ENCODE measurements at places on chromosomes 3 and 15. TPM values are rescaled to one million over a fixed set of nuclear protein-coding genes. Genes with fewer than 3 reads are reported as not detected.

GRCh38 chr3:16906682-16907081 lies 21.9 kb downstream of the PLCL2 start:
- no peak for DNase-seq

DNA sequence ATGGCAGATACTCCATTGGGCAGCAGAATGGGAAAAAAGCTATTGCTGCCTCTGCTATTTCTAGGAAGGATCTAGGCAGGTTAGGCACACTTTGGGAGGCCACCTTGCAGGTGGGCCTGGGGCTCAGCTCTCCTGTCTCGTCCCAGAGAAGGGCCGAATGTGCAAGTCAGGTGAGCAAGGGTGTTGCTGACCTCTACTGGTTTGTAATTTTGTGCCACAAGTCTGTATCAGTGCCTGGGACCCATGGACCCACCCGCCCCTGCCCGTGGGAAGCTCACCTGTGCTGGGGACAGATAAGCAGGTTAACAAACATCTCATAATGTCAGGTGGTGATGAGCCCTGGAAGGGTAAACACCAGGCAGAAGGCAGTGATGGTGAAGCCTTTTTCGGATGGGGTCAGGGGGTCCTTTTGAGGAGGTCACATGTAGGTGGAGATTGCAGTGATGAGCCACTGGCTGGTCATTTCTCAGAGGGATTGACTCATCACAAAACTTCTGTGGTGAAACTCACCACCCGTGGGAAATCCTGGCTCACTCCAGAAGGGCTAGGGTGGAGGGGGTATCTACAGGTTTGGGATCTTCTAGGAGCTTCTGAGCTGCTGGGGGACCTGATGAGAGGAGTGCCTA lies 161.3 kb downstream of the KLF13 start:
- peak; percentile 39 for DNase-seq

- DNase-seq = no peak
These were observed 4.5 kb downstream of the SOX14 start for GRCh38 chr3:137768361-137769321.

The RTP1 gene
- not detected for total RNA-seq

- no peak for DNase-seq
These were observed 479.5 kb upstream of the AGTR1 start for GRCh38 chr3:148218222-148218621.

The SPTBN5 gene
- total RNA-seq = 1.6 TPM

The C3orf38 gene
- 36.5 TPM for total RNA-seq

The BOC gene
- not detected for total RNA-seq

DNA sequence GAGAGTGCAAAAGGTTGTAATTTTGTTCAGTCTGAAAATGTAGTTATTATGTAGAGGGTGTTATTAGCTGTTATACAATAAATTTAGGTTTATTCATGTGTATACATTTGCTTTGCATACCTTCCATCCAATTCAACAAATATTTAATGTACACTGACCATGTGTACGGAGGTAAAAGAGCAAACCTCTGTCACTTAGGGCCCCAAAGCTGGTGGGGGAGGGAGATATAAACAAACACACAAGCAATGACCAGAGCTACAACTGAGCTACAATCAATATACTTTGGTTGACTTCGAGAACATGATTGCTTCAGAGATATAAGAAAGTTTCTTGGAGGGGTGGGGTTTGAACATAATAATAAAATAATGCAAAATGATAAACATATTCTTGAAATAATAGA lies 17.5 kb upstream of the BCL6 start:
- no peak for DNase-seq

- no peak for DNase-seq
These were observed 691.4 kb downstream of the ZBBX start for GRCh38 chr3:166688665-166689064.

The OXTR gene
- total RNA-seq = 0.35 TPM

GRCh38 chr3:100136921-100137320 lies 22.6 kb upstream of the FILIP1L start:
- no peak for DNase-seq

DNA sequence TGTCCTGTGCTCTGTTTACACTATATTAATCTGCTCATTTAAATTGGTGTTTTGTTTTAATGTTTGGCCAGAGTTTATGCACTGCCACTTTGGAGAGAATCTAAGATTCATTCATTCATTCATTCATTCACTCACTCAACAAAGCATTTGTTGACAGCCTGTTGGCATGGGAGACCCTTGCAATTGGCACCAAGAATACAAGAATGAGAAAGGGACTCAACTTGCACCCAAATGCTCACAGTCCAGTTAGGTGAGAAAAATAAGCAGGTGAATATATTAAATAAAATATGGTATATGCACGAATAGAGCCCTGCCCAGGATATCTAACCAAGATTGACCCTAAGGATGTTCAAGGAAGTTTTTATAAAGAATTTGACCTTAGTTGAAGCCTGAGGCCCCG lies 80.4 kb downstream of the TGFBR2 start:
- DNase-seq = no peak

DNA sequence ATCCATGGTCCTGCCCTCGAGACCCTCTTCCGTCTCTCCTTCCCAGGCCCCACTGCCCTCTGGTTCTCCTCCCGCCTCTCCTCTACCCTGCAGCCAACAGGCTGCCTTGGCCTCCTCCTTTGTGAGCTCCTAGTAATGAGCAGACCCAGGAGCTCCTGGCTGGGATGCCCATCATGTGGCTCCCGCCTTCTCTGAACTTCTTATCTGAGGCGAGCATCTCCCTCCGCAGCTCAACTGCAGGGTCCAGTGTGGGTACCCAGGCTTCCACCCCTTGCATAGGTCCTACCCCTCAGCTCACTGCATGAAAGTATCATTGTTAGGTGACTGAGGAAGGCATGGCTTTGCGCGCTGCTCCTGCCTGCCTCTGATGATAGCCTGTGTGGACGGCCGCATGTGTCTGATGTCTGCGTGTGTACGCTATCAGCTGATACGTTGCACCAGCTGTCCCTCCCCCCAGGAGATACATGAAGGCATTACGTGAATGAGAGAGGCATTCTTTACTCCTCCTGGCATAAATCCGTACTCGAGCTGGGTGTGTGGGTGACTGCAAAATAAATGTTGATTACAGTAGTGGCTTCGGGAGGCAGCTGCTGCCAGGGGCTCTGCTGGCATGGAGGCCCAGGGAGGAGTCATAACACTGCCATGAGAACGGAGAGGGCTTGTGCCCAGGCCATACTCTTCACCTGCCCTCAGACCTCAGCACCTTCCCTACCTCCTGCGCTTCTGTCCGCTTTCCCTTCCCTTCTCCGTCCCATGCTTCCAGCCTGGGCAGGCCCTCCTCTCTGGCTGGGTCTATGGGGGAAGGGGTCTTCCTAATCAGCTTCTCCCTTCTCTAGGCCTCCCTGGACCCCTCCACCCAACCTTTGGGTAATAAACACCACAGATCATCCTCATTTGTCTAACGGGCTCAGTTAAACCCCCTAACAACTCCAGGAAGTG lies 48.8 kb downstream of the ZNF710 start:
- no peak for DNase-seq

The PGBD4 gene
- total RNA-seq = 3.3 TPM

The SLC22A13 gene
- 0.25 TPM for total RNA-seq

The CCK gene
- total RNA-seq = not detected

The ITIH1 gene
- not detected for total RNA-seq

DNA sequence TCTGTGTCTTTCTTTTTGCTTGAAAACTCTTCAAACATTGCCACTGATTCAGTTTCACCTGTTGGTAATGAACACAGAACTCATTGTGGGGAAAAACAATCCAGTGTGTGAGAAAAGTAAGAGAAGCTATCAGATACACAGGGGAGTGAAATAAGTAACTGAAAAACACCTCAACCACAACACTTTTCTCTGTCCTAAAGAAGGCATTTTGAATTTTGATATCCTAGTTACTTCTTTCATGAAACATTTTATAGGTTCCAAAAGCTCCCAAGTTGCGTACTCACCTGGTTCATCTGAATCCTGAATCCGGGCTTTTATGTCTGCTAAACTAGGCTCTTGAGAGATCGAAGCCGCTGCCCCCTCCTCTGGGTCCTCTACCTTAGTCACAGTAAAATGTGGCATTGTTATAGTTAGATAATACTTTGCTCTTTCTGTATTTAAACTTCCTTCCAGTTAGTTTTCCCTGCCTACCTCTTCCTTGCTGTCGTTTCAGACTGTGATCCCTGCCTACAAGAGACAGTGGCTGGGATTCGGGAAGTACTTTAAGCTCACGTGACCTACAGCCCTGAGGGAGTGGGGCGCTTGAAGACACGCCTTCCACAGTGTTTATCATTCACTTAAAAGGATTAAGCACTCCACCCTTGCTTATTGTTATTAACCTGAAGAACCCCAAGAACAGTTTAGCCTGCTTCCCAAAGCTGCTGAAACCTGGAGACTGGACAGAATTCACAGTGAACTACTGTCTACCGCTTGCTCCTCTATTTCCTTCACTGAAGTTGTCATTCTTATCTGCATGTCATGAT lies 19.1 kb downstream of the SLC12A6 start:
- no peak for DNase-seq

GRCh38 chr3:53113293-53114010 lies 16.8 kb downstream of the RFT1 start:
- no peak for DNase-seq

DNA sequence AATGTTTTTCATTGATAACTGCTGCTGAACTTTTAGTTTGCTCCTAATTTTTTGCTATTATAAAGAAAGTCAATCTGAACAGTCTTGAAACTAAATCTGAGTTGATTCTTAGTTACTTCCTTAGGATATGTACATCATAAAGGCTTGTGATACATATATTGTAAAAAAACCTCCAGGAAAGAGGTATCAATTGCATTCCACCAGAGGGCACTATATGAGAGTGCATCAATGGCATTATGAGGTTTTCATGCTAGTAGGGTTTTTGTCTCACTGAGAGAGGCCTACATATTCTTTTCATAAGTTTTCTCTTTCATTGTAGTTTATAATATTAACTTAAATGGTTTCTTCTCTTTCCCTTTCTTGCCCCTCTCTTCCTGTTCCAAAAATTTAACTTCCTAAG lies 46.9 kb downstream of the PIK3R4 start:
- DNase-seq = no peak

GRCh38 chr3:147371140-147371539 lies 35.2 kb downstream of the ZIC4 start:
- no peak for DNase-seq

- DNase-seq = no peak
These were observed 12.9 kb downstream of the ALPK3 start for GRCh38 chr15:84830036-84830435.

The RARB gene
- total RNA-seq = not detected

DNA sequence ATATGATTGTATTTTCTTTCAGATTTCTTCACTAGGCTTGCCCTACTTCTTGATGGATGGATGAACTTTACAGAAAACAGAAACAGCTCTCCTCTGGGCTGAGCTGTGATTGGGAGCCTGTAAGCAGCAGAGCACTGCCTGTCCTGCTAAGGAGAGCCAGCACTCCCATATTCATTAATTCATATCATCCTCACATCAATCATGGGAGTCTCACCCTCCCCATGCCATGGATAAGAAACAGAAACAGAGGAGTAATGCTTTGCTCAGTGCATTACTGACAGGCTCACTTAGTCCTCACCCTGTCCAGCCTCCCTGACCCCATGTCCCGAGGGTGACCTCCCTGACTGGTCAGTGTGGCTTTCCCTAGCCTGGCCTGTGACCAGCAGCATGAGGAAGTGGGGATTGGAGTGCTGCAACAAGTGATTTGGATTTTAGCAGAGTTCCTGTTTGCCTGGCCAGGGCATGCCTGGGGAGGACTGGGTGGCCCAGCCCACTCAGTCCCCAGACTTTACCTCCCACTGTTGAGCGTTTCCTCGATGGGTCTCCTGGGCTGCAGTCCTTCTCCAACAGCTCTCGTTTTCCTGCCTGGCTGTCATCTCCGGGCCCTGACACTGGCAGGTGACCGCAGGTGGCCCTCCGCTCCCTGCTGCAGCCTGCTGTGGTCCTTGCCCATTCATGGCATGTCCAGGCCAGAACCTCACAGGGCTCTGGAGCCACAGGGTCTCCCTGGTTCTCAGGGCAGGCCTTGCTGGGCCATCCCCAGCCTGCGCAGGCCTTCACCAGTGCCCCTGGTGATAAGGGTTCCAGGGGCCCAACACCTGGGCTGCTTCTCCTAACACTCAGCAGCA lies 1.3 kb upstream of the TMIE start:
- no peak for DNase-seq

DNA sequence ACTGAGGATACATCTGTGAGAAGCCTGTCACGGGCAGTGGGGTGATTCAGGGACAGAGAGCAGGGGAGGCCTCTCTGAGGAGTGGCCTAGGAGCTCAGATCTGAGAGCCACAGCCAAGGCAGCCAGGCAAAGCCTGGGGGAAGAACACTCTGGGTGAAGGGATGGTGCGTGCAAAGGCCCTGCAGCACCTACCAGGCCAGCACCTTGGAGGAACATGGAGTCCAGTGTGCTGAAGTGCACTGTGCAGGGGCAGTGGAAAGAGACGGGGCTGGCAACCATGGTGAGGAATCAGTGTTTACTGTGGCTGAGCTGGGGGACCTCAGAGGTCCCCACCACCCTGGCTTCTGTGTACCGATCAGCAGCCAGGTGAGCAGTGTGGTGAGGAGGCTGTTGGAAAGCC lies 48.0 kb downstream of the NUP210 start:
- no peak for DNase-seq

The GABRR3 gene
- total RNA-seq = not detected

The BFSP2 gene
- 1.0 TPM for total RNA-seq

GRCh38 chr15:67166280-67167009 lies 88.0 kb downstream of the AAGAB start:
- DNase-seq = no peak

The PEX5L gene
- 0.35 TPM for total RNA-seq

DNA sequence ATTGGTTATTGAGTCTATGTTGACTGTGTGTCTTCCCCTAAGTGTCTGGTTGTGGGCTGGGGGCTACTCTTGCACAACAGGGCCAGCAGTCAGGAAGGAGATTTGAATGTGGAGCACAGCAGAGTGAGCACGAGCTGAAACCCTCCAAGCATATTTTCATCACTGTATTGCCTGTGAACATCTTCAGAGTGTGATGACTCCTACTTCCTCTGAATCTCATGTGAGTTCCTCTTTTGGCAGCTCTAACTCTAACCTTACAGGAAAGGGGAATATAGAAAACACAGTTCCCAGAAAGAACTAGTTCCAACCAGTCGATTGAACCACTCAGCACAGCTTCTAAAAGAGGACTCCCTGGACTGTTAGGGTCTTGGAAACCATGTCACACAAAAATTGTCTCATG lies 211.6 kb downstream of the RAP2B start:
- no peak for DNase-seq

GRCh38 chr15:80233581-80233980 lies 18.4 kb downstream of the CTXND1 start:
- DNase-seq = no peak

GRCh38 chr3:122782804-122783203 lies 10.8 kb downstream of the HSPBAP1 start:
- DNase-seq = no peak

GRCh38 chr3:81452418-81452817 lies 309.0 kb downstream of the GBE1 start:
- no peak for DNase-seq

The SMCO1 gene
- not detected for total RNA-seq

- DNase-seq = no peak
These were observed 146.5 kb downstream of the FILIP1L start for GRCh38 chr3:99967796-99968195.

DNA sequence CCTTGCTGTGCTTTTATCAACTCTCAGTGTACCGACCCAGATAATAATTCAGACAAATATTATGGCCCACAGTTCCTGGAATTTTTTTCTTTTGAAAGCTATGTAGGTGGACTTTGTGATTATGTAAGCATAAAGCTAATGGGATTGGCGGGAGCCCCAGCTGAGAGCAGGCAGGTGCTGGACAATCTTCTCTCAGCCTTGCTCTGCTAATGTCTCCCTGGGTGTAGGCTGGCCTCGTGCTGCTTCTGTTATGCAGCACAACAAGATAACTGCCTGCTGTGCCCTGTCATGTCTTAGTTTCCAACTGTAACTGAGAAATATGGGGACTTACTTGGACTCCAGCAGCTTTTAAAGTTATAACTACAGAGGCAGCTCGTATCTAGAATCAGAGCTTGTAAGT lies 415.0 kb downstream of the PDCD6IP start:
- no peak for DNase-seq
